Fibroblast of mammary gland (primary cell): ENCODE measurements at places on chromosomes 1 and 21.

GRCh38 chr1:222750651-222751050 lies 13.6 kb downstream of the FAM177B start:
- DNase-seq = no peak

DNA sequence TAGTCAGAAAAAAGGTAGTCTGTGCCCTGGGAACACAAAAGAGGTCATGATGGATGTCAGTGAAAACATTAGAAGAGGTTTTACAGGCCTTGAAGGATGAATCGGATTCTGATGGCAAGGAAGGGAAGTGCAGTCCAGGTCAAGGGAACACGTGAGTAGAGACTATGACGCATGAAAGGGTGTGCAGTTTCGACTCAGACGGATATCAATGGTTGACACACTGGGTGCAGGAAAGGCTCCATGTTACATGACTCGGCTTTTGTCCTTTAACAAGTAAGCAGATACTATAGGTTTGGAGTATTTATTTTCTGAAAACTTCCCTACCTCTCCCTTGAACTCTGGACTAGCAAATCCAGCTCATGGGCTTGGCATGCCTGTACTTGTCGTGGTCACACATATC lies 55.3 kb downstream of the SEC16B start:
- peak; percentile 56 for DNase-seq

DNA sequence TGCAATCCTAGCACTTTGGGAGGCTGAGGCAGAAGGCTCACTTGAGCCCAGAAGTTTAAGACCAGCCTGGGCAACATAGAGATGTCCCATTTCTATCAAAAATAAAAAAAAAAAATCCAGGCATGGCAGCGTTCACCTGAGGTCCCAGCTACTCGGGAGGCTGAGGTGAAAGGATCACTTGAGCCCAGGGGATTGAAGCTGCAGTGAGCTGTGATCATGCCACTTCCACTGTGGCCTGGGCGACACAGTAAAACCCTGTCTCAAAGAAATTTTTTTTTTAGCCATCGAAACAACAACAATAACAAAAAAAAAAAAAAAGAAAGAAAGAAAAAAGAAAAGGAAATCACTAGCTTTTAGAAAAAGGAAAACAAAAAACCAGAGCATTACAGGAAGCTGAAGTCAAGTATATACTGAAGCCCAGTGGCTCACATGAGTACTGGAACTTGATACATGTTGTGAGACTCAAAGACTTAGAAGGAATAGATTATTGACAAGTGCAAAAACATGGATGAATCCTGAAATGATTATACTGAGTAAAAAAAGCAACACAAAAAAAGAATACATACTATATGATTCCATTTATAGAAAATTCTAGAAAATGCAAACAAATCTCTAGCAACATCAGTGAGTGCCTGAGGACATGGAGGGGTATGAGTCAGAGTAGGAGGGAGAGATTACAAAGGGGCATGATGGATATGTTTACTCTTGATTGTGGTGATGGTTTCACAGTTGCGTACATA lies 6.1 kb upstream of the RABGAP1L start:
- DNase-seq = no peak

- peak; percentile 15 for DNase-seq
Measured at GRCh38 chr1:106780806-106781569, 275.5 kb upstream of the PRMT6 start.

GRCh38 chr1:41788427-41788826 lies 130.3 kb downstream of the HIVEP3 start:
- DNase-seq = no peak

GRCh38 chr1:94816030-94816429 lies 4.1 kb upstream of the SLC44A3 start:
- DNase-seq = no peak

GRCh38 chr1:197521118-197521739 lies 253.2 kb downstream of the CRB1 start:
- peak; percentile 46 for DNase-seq

DNA sequence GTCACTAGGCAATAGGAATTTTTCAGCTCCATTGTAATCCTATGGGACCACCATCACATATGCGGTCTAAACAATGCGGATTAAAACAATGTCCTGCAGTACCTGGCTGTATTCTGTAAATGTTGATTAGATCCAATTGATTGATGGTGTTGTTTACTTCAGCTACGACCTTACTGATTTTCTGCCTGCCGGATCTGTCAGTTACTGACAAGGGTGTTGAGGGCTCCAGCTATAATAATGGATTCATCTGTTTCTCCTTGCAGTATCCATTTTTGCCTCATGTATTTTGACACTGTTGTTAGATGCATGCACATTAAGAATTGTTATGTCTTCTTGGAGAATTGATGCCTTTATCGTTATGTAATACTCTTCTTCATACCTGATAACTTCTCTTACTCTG lies 39.0 kb downstream of the RAP1A start:
- no peak for DNase-seq

- peak; percentile 72 for DNase-seq
Measured at GRCh38 chr1:231200388-231201031, 38.7 kb downstream of the TRIM67 start.

DNA sequence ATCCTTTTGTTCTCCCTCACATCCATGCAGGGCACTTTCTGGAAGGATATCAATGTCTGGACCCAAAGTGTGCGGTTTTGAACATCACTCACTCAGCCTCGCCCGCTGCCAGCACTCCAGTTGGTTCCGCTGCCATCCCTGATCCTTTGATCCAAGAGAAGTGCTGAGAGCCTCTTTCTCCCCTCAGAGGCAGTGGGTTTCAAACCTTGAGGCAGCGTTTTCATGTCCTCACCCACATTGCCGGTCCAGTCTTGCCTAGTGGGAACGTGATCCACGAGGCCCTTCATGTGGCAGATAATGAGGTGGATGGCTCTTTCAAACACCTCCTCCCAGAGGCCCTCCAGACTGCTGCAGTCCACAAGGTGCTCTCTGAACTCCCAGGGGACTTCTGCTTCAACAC lies 122.2 kb downstream of the ACTL8 start:
- no peak for DNase-seq

DNA sequence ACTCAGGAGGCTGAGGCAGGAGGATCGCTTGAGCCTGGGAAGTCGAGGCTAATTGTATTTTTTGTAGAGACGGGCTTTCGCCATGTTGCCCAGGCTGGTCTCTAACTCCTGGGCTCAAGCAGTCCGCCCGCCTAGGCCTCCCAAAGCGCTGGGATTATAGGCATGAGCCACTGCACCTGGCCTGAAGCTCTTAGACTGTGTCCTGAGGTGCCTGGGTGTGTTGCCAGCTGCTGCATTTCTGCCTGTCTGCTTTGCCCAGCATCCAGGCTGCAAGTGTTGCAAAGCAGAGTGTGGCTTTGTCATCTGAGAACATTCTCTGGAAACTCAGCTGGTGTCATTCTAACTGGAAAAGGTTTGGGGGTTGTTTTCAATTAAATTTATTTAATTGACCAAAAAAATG lies 105.0 kb downstream of the HUNK start:
- no peak for DNase-seq

GRCh38 chr1:17842686-17843085 lies 87.6 kb downstream of the ACTL8 start:
- no peak for DNase-seq

DNA sequence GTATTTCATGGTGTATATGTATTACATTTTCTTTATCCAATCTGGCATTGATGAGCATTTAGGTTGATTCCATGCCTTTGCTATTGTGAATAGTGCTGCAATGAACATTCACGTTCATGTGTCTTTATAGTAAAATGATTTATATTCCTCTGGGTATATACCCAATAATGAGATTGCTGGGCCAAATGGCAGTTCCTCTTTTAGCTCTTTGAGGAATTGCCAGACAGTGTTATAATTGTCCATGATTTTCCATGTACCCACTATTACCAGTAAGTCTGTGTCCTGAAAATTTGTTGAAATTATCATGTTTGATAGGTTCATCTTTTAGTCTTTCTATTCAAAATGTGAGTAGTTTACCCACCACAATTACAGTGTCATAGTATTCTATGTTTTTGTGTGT lies 34.4 kb downstream of the SLC9C2 start:
- DNase-seq = no peak

- no peak for DNase-seq
Measured at GRCh38 chr1:57046462-57046861, 80.6 kb upstream of the C8B start.

DNA sequence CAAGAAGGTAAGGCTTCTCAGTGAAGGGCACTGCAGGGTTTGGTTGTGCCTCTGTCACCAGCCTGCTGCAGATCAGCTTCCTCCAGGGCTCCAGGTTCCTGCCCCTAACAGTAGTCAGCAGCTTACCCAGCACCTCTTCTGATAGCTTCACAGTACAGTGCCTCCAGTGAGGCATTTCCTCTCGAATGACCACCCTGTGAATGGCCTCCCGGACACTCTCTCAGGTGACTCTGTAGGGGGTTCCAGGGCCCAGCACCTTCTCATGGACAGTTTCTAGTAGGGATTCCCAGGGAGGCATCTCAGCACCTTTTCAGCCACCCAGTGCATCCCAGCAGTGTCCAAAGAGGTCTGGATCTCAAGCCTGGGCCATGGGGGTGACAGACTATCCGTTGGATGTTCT lies 28.4 kb downstream of the USP48 start:
- no peak for DNase-seq

- DNase-seq = peak; percentile 91
Measured at GRCh38 chr1:25519624-25520023, 23.8 kb upstream of the LDLRAP1 start.

DNA sequence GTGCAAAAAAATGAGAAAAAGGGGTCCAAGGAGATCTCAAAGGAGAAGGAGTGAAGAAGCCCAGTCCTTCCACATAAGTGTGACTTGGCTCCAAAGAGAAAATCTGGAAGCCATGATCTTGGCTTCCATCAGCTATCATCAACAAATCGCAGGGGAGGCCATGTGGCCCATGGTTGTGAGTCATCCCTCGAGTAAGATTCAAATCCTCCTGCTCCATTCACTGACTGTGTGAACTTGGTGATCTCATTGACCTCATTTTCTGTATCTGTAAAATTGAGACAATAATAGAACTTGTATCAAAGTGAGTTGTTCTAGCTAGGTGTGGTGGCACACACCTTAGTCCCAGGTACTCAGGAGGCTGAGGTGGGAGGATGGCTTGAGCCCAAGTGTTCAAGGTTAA lies 79.1 kb upstream of the OLIG2 start:
- DNase-seq = peak; percentile 50

- no peak for DNase-seq
Measured at GRCh38 chr1:1528301-1529267, 11.8 kb downstream of the TMEM240 start.

DNA sequence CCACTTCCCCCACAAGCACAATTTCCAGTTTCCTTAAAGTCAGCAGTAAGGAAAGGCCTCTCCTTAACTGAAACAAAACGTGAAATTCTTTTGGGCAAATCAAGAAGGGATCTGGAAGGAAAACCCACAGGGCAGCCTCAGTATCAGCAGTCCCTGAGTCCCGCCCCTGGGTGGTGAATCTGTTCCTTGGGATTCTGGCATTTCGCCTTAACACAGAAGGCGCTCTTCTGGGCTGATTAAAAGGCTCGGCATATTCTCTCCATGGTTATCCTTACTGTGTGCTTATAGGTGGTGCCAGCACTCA lies 12.2 kb upstream of the RAB4A start:
- peak; percentile 13 for DNase-seq

DNA sequence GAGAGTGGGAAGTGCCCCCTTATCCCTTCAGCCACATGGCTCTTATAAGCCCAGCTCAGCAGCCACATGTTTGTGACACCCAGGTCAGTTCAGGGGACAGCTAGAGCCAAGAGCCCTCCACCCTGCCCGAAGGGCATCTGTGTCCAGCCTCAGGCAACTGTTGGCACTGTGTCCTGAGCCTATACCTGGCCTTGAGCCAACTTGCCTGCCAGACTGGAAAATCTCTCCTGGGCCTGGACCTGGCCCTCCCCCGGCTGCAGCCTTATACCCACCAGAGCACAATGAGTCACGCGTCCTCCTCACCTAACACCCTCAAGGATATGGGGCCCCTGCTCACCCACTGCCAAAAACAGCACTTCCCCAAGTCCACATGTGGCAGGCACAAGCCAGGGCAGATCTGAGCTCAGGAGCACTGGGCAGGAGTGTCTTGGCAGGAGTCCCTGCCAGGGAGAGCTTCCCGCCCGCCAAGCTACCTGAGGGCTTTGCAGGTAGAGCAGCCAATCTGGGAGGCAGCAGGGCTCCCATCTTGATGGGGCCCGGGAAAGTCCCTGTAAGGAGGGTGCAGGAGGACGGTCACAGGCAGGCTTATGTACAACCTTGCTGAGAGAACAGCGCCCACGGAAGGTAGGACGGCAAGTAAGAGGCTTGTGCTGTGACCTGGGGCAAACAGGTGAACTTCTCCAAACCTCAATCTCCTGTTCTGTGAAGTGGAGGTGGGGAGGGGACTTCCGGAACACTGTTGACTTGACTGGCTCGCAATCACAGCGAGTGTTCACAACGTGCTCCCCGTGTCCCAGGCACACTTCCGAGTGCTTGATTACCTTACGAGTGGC lies 19.8 kb upstream of the HSPG2 start:
- peak; percentile 45 for DNase-seq

DNA sequence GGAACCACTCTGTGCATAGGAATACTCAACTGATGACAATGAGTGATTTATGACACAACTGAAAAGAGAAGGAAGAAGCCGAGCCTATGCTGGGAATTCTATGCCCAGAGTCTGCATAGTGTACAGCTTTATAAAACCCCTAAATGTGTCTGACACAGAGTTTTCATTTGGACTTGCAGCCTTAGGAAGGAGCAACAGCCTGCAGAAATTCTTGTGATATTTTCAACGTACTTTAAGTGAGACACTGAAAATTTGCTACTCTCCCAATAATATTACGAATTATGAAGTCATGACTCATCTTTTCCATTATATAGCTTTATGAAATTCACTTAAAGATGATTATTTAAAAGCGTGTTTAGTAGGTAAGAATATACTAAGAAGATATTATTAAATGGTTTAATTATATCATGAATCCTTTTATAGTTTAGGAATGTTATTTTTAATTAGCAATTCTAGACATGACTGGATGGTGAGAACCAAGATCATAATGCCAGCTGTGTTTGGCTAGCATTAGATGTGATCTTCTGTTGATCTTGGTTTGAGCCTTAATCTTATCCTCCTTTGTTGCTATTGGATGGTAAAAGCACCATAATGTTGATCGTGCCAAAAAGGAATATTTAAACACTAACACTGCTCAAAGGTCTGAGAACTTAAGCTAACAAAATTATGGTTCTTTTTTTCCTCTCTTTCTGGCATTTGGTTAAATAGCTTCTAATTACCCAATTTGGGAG lies 785.1 kb upstream of the ADGRL4 start:
- DNase-seq = no peak

GRCh38 chr1:81307786-81308185 lies 492.9 kb upstream of the ADGRL2 start:
- no peak for DNase-seq

- DNase-seq = no peak
Measured at GRCh38 chr1:53582211-53583020, 123.2 kb downstream of the DMRTB1 start.

GRCh38 chr1:85058311-85058710 lies 10.0 kb upstream of the MCOLN3 start:
- DNase-seq = no peak
